ENCODE measurements at places on chromosomes 5 and 9.

DNA sequence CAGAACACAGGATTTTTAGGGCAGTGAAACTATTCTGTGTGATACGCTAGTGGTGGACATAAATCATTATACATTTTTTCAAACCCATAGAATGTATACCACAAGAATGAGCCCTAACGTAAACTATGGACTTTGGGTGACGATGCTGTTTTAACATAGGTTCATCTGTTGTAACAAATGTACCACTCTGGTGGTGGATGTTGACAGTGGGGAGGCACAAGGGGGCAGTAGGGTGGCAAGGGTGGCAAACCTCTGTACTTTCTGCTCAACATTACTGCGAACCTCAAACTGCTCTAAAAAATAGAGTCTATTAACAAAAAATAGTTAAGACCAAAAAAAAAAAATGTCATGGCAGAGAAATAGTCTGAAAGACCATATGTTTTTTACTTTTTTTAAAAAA is 9.1 kb upstream of the MVB12B start:
- H3K27ac ChIP-seq = no peak overlapping the region
- H3K4me3 ChIP-seq = no peak overlapping the region
- DNase-seq = no peak

- DNase-seq = peak; percentile 79
- no peaks in the 10 kb centered on the region for H3K27me3 ChIP-seq
- H3K27ac ChIP-seq = peak overlapping the region; percentile 72
- H3K4me1 ChIP-seq = peaks cover 37% of the 10 kb centered on the region
- no peak overlapping the region for H3K4me3 ChIP-seq
These were observed 318.1 kb downstream of the PIK3R1 start for GRCh38 chr5:68533571-68534084.

GRCh38 chr9:71897577-71897976 is 13.4 kb downstream of the ABHD17B start:
- no peak for DNase-seq
- no peak overlapping the region for H3K4me3 ChIP-seq
- H3K4me1 ChIP-seq = peaks cover 7% of the 10 kb centered on the region

- DNase-seq = no peak
- H3K36me3 ChIP-seq = no peaks in the 10 kb centered on the region
- no peak overlapping the region for H3K4me3 ChIP-seq
These were observed 82.5 kb downstream of the FBXO38 start for GRCh38 chr5:148466236-148466580.

DNA sequence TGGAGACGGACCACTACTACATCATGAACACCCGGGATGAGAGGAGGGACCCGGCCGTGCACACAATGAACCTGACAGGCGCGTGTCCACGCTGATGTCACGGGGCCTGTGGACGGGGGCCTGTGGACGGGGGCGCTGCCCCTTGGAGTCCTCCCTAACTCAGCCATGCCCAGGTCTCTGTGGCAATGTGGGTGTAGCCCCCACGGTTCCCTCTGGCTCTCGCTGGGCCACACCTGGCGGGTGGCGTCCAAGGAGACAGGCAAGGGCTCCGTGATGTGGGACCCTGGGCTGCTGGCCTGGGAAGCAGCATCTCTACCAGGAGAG is 22.1 kb downstream of the PAEP start:
- DNase-seq = no peak
- H3K36me3 ChIP-seq = no peaks in the 10 kb centered on the region
- H3K27ac ChIP-seq = no peak overlapping the region
- no peaks in the 10 kb centered on the region for H3K4me1 ChIP-seq

DNA sequence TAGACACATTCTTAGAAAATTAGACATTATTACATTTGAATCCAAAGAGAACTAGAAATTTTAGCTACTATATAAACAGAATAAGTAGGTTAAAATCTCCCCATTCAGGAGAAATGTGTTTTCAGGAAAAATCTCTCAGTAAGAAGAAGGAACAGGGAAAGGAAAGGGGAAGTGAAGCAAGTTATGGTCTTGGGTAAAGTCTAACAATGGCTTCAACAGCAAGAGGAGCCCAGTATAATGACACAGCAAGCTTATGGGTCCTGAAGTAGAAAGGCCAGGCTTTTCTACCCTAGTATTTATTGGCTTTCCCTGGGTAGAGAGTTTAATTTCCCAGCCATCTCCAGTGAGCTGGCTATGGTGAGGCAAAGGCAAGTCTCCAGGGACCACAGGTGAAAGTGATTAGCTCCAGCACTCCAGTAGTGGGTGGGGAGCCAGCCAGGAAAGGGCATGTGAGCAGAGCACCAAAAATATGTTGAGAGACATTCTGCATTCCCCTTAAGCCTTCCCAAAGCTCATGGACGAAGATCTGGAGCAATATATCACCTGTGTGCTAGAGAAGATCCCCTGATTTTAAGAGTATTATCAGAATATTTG is 981.7 kb downstream of the NR2F1-AS1 start:
- DNase-seq = no peak
- H3K4me1 ChIP-seq = no peaks in the 10 kb centered on the region
- no peak overlapping the region for H3K4me3 ChIP-seq
- no peaks in the 10 kb centered on the region for H3K27me3 ChIP-seq

GRCh38 chr9:131603711-131604439 is 58.6 kb downstream of the PRRT1B start:
- H3K4me3 ChIP-seq = no peak overlapping the region
- H3K4me1 ChIP-seq = no peaks in the 10 kb centered on the region
- no peak for DNase-seq
- peaks cover 12% of the 10 kb centered on the region for H3K36me3 ChIP-seq

- peak overlapping the region; percentile 87 for H3K27ac ChIP-seq
- no peaks in the 10 kb centered on the region for H3K27me3 ChIP-seq
- DNase-seq = no peak
- H3K4me3 ChIP-seq = peak overlapping the region; percentile 88
- H3K36me3 ChIP-seq = peaks cover 32% of the 10 kb centered on the region
- peaks cover 11% of the 10 kb centered on the region for H3K4me1 ChIP-seq
These were observed 957 bp downstream of the PRELID1 start for GRCh38 chr5:177304392-177305119.

DNA sequence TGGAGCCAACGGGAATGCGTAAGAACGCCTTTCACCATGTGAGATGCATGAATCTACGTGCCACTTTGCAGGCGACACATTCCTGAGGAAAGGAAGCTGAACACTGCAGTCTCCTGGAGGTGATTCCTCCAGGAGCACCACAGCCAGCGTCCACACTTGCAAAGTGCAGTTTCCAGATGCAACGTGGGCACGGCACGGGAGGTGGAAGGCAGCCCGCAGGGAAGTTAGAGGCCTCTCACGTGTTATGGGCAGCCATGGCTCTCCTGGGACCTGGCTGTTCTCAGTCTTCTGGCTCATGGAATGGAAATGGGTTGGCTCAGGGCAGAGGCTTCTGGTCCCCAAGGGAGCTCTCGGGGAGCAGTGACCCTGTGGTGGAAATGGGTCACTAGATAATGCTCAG is 381.0 kb upstream of the IRX4 start:
- no peak overlapping the region for H3K4me3 ChIP-seq
- no peaks in the 10 kb centered on the region for H3K4me1 ChIP-seq
- no peak for DNase-seq
- no peak overlapping the region for H3K27ac ChIP-seq
- no peaks in the 10 kb centered on the region for H3K36me3 ChIP-seq

DNA sequence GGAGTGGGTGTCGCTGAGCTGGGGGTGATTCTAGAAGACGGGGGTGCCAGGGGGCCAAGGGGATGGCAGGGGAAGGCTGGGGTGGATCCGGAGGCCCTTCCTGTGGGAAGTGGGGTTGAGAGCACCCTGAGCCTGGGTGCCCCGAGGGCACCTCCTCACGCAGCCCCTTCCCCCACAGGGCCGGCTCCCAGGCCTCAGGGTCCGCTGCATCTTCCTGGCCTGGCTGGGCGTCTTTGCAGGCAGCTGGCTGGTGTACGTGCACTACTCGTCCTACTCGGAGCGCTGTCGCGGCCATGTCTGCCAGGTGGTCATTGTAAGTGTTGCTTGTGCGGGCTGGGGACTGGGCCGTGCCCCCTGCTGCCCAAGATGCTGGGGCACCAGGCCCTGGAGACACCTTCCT is 5.0 kb downstream of the DIPK1B start:
- H3K27ac ChIP-seq = no peak overlapping the region
- DNase-seq = no peak
- no peak overlapping the region for H3K4me3 ChIP-seq
- peaks cover 30% of the 10 kb centered on the region for H3K4me1 ChIP-seq
- H3K27me3 ChIP-seq = no peaks in the 10 kb centered on the region
- peaks cover 6% of the 10 kb centered on the region for H3K36me3 ChIP-seq

DNA sequence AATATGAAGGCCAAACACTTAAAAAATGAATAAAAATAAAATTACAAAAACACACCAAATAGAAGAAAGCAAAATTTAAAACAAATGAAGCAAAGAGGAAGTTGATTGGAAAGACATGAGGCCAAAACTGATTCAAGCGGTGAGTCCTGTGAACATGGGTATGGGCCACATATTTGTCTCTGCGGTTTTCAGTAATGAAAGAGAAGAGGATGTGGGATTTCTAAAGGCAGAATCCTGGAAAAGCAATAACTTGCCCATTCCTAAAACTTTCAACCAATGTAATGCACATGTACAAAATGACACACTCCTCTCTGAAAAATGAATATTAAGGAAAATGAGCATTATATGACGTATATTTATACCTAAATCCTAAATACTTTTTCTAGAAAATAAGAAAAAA is 263.7 kb downstream of the SEMA5A start:
- H3K4me3 ChIP-seq = no peak overlapping the region
- no peak for DNase-seq
- H3K27ac ChIP-seq = no peak overlapping the region
- H3K4me1 ChIP-seq = no peaks in the 10 kb centered on the region
- H3K36me3 ChIP-seq = no peaks in the 10 kb centered on the region

- no peak overlapping the region for H3K27ac ChIP-seq
- H3K4me3 ChIP-seq = no peak overlapping the region
- no peaks in the 10 kb centered on the region for H3K36me3 ChIP-seq
- no peaks in the 10 kb centered on the region for H3K4me1 ChIP-seq
- H3K27me3 ChIP-seq = no peaks in the 10 kb centered on the region
- DNase-seq = no peak
These were observed 28.7 kb downstream of the CAST start for GRCh38 chr5:96690861-96691260.

- no peaks in the 10 kb centered on the region for H3K27me3 ChIP-seq
- H3K4me1 ChIP-seq = peaks cover 5% of the 10 kb centered on the region
- no peak overlapping the region for H3K4me3 ChIP-seq
- no peak overlapping the region for H3K27ac ChIP-seq
These were observed 62.4 kb downstream of the MFAP3 start for GRCh38 chr5:154101184-154101583.

GRCh38 chr9:101706261-101706798 is 32.1 kb downstream of the GRIN3A start:
- peaks cover 28% of the 10 kb centered on the region for H3K27me3 ChIP-seq
- H3K36me3 ChIP-seq = no peaks in the 10 kb centered on the region

- H3K4me1 ChIP-seq = peaks cover 26% of the 10 kb centered on the region
- H3K27ac ChIP-seq = no peak overlapping the region
- DNase-seq = no peak
- no peaks in the 10 kb centered on the region for H3K27me3 ChIP-seq
These were observed 189.0 kb downstream of the SEC61B start for GRCh38 chr9:99411068-99411467.

DNA sequence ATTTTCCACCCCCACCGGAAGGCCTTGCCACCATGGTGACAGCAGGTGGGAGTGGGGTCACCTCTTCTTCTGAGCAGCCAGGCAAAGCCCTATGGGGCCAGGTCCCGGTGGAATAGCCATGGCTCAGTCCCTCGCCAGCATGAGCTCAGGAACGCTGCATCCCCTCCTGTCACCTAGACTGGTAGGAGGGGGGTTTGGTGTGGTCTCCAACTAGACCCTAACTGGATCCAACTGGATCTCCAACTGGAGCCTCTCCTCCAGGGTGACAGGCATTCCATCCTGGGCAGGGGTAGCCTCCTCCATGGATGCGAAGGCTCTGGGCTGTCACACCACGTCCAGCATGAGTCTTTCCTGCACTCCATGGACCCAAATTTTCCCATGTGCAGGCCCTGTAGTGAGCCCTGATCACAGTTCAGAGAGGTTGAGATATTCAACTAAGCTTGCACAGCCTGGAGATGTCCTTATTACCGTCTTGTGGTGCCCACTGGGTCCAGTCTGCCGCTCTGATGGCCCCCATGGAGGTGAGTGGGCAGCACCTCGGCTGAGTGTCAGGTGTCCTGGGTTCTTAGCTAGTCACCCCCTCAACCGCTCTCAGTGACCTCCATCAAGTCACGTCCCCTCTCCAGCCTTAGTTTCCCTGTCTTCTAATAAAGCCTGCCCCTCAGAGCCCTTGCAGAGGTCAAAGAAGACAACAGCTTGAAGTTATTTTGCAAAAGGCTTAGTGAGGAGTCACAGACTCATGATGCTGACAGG is 18.6 kb upstream of the FIBCD1 start:
- peaks cover 4% of the 10 kb centered on the region for H3K4me1 ChIP-seq
- no peak overlapping the region for H3K4me3 ChIP-seq
- no peak for DNase-seq
- no peaks in the 10 kb centered on the region for H3K27me3 ChIP-seq
- H3K36me3 ChIP-seq = no peaks in the 10 kb centered on the region

GRCh38 chr5:169139480-169140050 is 161.4 kb downstream of the SLIT3 start:
- peaks cover 7% of the 10 kb centered on the region for H3K27me3 ChIP-seq
- no peak overlapping the region for H3K27ac ChIP-seq
- H3K36me3 ChIP-seq = no peaks in the 10 kb centered on the region
- H3K4me1 ChIP-seq = no peaks in the 10 kb centered on the region

DNA sequence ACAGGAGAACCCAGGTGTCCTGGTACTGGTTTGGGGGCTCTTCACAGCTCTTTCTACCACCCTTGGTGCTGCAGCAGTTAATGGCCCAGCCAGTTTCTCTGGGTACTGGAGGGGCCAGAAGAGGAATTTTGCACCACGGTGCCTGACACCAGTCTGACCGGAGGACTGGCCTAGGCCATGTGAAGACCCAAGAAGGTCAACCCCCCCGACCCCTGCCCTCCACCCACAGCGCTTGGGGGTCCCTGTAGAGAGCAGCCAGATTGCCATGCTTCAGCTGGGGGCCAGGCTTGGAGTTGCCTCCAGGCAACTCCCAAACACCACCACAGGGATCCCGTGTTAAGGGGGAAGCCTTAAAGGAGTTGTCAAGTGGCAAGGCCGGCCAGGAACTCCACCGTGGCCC is 6.2 kb downstream of the ARSI start:
- no peaks in the 10 kb centered on the region for H3K27me3 ChIP-seq
- H3K4me1 ChIP-seq = peaks cover 29% of the 10 kb centered on the region
- H3K36me3 ChIP-seq = no peaks in the 10 kb centered on the region
- DNase-seq = no peak

DNA sequence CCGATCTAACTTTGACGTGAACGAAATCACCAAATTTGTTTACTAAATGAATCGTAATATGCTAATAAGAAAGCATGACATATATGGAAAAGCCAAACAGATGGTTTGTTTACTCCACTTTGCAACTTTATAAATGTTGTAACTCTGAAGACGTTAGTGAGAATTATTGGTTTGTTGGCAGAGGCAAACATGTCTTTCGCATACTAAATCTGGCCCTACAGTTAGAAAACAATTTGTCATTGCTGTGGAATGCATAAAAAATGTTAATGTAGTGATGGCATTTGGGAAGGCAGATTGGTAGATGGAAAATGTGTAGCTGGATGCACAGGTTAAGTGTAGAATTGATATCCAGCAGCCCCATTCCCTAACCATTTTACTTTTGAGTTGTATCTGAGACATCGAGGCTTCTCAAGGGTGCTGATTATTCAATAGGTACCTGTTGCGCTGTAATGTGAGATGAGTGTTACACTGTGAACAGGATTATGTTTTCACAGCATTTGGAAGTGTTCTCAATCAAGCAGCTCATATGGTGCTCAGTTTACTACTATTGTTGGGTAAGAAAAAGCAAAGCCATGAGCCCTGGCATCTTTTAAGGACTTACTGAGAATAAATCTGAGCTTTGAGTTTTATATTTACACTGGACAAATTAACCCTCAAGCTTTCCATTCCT is 444.8 kb downstream of the BNC2 start:
- no peak overlapping the region for H3K27ac ChIP-seq
- H3K4me1 ChIP-seq = peaks cover 16% of the 10 kb centered on the region
- H3K27me3 ChIP-seq = no peaks in the 10 kb centered on the region
- H3K4me3 ChIP-seq = peak overlapping the region; percentile 7
